ENCODE measurements at places on chromosomes 3 and 15.

DNA sequence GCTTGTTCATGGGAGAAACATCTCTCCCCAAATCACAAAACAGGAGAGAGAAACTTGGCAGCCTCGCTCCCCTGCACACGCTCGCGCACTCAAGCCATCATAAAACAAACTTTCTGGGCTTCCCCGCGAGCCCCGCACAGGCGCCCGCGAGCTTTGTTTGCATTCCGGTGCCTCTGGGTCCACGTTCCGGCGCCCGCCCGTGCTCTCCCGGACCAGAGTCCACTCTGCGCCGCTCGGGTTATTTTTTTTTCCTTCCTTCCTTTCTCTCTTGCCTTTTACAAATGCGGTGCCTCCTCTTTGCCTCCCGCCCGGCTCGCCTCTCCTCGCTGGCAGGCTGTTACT lies 363 bp downstream of the MAGI1 start:
- DNase-seq = no peak

DNA sequence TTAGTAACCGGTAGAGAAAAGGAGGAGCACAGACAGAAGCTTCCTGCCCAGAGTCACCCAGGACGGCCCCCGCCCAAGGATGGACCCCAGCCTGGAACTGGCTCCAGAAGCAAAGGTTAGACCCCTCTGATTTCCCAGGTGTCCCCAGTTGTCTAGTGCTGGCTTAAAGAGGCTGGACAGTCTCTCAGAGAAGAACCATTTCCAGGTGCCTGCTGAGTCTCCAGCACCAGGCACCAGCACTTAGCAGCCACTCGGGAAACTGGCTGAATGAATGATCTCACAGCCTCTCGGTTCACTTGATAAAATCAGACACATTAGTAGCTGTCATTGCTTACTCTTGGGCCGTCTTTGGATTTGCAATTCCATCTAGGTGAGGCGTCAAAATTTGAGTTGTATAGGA lies 139.7 kb upstream of the HES1 start:
- no peak for DNase-seq

GRCh38 chr3:125675791-125676190 lies 80.5 kb upstream of the OSBPL11 start:
- DNase-seq = no peak

GRCh38 chr3:142647856-142648255 lies 51.7 kb downstream of the PLS1 start:
- no peak for DNase-seq

GRCh38 chr3:59318881-59319280 lies 269.1 kb upstream of the CFAP20DC start:
- no peak for DNase-seq

- no peak for DNase-seq
These were observed 29.0 kb downstream of the MRPL46 start for GRCh38 chr15:88438181-88438580.

DNA sequence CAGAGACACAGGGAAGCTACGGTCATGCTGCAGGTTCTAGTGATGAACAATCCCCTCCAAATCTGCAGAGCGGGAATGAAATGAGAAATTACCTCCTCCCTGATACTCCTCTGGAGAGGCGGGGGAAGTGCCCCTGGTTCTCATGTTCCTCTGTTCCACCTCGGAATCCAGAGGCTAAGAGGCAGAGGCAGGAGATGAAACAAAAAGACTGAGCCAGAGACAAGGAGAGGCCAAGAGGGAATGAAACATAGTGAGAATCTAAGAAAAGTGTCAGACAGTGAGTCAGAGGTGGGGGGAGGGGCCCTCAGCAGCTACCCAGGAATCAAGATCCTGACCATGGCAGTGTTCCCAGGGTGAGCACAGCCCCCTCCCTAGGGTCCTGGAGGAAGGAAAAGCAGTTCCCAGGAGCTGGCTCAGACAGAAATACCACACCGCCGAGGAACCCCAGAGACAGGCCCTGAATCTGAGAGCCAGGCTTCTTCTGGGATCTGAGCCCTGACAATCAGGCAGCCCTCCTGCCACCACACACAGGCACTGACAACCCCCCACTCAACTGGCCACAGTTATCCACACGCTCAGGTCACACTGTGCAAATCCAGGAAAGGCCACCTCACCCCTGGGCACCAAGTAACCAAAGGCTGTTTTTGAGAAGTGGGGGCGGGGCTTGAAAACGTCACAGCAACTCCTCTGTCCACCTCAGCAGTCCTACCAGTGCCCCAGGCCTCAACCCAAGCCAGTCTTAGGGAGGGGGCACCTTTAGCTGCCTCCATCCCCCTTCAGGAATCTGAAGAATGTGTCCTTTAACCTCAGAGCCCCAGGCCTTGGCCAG lies 2.4 kb downstream of the CSRNP1 start:
- no peak for DNase-seq

- peak; percentile 36 for DNase-seq
These were observed 37.6 kb downstream of the TMCC1 start for GRCh38 chr3:129855832-129856419.

GRCh38 chr3:63128380-63128779 lies 149.7 kb upstream of the SYNPR start:
- DNase-seq = no peak

- no peak for DNase-seq
These were observed 471 bp downstream of the NKIRAS1 start for GRCh38 chr3:23916152-23916885.

DNA sequence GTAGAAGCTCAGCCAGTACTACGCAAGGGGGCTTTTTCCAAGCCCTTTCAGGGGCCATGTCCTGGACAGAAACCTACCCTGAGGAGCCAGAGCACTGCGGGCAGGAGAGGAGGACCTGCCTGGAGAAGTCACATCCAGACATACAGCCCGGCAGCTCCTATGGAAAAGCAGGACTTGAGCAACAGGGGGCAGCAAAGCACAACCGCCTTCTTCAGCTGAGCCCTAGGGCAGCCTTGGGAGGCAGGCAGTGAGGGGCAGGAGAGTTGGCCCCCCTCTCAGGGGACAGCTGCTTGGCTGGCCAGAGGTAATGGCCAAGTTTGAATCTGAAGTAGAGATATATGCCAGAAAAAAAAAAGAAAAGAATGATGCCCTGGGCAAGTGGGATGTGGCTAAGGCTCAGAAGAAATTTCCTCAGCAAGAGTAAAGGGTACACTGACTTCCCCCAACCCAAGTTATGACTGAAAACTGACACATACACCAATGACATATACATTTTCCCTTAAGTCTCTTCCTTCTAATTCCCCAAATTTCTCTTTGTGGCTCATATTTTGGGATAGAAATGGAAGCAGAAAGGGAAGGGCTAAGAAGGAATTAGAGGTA lies 56.9 kb downstream of the CYP19A1 start:
- DNase-seq = no peak

- DNase-seq = no peak
These were observed 108.4 kb upstream of the ZNF385D start for GRCh38 chr3:21859124-21860081.

- no peak for DNase-seq
These were observed 217.4 kb downstream of the TCF12 start for GRCh38 chr15:57135800-57136199.

DNA sequence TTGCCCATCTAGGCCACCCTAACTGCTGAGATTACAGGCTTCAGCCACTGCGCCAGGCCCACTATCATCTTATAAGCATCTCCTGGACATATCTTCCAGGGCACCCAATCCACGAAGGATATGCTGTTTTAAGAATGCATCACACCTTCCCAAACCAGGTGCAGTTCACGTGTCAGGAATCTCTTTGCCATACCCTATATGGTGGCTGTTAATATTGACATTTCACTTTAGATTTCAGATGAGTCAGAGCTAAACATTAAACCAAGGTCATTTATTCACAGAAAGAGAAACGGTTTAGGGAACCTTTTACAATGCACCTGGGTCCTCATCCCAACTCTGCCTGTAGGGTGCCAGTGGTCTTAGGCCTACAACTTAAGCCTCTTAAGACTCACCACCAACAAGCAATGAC lies 85.7 kb downstream of the TBL1XR1 start:
- DNase-seq = no peak

GRCh38 chr3:184498986-184499606 lies 62.5 kb upstream of the EPHB3 start:
- no peak for DNase-seq

- DNase-seq = no peak
These were observed 395.3 kb downstream of the GAP43 start for GRCh38 chr3:116018646-116019045.

GRCh38 chr3:184465883-184466412 lies 86.1 kb downstream of the CHRD start:
- no peak for DNase-seq

DNA sequence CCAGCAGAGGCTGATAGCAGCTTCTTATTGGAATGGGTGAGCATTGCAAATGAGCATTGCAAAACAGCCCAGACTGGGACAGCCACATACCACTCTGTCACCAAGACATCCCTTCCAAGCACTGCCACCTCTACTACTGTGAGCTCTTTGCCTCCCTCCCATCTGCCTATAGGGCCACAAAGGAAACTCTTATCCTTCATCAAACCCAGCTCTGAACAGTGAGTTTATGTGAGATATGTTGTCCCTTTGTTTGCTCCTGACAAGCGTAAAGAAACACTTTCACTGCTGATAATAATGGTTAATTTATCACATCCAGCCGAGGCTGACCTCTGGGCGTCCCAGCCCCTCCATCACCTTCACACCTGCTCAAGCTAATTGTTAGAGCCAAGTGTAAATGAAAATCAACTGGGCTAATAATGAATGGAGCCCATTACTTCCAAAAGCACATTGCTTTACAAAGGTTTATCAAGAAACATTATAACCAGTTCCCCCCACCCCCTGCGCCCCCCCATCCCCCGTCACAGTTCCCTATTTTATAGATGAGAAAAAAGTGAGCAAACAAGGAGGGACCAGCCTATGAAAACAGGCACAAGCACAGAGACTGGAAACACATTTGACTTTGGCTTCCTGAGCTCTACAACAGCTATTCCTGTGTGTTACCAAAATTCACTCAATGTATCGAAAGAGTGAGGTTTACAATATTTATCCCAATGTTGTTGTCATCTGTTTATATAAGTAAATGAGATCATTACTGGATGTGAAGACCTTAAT lies 146.3 kb downstream of the ANXA2 start:
- no peak for DNase-seq

DNA sequence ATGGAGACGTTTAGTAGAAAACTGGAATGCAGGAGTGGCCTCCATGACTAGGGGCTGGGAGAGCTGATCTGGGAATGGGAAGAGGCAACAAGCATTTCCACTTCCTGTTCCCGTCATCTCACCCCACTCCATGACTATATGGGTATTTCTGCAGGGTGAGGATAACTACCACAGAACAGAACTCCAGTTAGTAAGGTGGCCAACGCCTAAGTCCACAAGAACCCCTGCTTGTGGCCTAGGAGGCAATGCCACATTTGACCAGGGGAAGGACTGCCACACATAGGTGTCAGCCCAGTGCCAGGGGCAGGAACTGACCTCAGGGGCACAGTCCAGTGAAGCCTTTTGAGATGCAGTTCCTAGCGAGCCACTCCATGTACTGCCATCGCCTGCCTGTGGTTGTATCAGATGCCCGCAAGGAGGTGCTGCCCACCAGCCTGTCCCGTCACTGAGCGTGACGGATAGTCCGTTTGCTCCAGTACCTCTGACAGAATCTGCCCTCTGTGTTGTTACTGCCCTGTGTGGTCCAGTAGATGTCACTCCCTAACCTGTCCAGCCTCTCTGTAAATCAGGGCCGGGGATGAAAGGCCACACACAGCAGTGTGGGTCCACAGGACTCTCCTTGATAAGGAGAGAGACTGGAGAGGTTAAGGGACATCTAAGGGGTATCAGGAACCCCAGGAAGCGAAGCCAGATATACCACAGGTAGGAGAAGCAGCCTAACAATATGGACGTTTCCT lies 3.5 kb upstream of the MTFMT start:
- DNase-seq = no peak

- no peak for DNase-seq
These were observed 13.9 kb upstream of the RYR3 start for GRCh38 chr15:33296856-33297255.

DNA sequence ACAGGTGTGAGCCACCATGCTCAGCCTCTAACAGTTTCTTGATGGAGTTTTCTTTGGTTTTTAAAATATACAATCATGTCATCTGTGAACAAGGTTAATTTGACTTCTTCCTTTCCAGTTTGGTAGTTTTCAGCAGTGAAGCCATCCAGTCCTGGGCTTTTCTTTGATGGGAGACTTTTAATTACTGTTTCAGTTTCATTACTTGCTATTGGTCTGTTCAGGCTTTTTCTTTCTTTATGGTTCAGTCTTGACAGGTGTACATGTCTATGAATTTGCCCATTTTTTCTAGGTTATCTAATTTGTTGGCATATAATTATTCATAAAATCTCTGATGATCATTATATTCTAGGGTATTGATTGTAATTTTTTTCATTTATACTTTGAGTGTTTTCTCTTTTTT lies 36.8 kb downstream of the PFN2 start:
- DNase-seq = no peak

DNA sequence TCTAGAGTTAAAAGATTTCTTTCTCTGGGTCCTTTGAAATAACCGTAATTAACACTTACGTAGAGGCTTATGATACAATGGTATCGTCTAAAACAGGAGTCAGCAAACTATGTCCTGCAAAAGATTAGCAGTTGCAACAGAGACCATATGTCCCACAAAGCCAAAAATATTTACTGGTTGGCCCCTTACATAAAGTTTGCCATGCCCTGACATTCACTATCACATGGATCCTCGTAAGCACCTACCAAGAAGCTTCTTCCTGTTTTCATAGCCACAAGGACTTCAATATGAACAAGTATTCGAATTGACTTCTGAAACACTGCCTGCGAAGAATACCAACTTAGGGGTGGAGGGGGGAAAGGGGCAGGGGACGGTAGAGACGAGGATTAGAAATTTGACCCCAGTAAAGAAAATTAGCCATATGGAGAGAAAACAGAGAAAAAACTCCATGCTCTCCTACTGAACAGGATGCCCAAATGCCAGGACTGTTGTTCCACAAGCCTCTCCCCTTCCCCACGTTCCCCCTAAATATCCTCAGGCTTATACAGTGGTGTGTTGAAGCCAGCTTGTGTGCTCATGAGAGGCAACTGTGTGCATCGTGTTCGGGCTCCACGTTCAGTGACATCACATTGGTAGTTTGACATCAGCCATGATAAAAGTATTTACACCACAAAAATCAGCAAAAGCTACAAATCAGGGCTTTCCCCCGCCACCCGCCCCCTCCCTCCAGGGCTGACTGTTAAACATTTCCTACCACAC lies 144.1 kb upstream of the HES1 start:
- DNase-seq = no peak

DNA sequence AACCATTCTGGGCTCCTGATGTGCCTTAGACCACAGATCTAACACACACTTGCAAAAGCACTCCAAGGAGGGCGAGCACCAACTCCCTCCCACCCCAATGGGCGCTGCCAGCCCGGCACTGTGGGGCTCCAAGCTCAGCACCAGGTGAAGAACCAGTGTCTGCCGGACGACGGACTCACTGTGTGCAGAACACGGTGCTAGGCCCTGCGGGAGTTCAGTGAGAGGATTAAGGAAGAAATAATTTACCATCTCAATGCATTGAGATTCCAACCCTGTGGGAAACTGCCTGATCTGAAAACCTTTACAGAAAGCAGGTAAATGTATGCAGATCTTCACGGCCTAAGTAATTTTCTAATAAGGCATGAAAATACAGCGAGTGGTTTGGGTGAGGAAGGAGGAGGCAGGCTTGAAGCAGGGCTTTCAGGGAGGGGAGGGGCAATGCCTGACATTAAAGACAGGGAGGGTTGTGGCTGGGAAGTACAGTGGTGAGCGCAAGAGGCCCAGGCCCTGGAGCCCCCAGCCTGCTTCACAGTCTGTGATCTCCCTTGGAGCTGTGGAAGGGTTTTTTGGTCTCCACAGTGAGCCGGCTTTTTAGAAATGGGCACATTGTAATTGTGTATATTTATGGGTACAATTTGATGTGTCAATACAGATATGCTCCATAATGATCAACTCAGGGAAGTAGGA lies 35.6 kb upstream of the CHRNB4 start:
- DNase-seq = no peak
